ENCODE measurements at places on chromosomes 3 and 15. TPM values are rescaled to one million over a fixed set of nuclear protein-coding genes. Genes with fewer than 3 reads are reported as not detected.

DNA sequence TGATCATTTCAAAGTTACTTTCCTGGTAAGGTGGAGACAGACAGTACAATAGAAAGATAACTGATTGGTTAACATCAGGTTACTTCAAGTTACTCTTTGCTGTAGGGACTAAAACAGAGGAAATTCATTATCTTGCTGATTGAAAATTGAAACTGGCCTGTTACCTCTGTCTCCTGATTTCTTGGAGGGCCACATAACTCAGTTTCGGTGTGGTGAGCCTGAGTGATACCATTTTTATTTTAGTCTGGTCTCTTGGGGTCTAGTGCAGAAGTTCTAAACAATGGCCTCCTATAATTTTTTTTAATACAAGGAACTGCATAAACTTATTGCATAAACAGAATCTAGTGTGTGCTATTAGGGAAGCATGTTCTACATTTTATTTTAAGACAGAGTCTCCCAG is 1.2 kb upstream of the ICE2 start:
- peak overlapping the region; percentile 99 for H3K27ac ChIP-seq
- peaks cover 37% of the 10 kb centered on the region for H3K4me1 ChIP-seq
- DNase-seq = no peak
- peaks cover 3% of the 10 kb centered on the region for H3K36me3 ChIP-seq
- H3K27me3 ChIP-seq = no peaks in the 10 kb centered on the region

The FAM107A gene
- not detected for total RNA-seq

The RHOV gene
- not detected for total RNA-seq

GRCh38 chr3:132135628-132136333 is 101.0 kb upstream of the CPNE4 start:
- no peaks in the 10 kb centered on the region for H3K4me1 ChIP-seq
- H3K27me3 ChIP-seq = peaks cover 10% of the 10 kb centered on the region
- H3K36me3 ChIP-seq = peaks cover 2% of the 10 kb centered on the region
- H3K27ac ChIP-seq = no peak overlapping the region
- DNase-seq = no peak

DNA sequence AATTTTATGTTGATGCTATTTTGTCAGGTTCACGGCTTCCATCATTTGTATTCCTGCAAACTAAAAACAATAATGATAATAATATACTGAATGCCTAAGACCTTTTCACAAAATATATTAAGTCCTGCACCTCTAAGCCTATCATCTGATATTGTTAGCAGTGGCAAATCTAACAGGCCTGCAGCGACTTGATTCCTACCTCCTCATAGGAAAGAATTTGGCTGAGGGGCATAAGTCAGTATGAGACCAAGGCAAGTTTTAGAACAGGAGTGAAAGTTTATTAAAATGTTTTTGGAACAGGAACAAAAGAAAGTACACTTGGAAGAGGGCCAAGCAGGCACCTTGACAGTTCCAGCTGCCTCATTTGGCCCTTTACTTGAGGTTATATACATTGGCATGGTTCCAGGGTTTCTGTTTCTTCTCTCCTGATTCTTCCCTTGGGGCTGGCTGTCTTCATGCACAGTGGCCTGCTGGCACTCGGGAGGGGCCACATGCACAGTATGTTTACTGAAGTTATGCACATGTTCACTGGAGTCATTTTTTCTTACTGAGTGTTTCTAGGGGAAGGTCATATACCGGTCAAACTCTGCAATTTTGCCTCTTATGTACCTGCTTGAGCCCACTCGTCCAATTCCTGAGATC is 418.1 kb downstream of the EPHA6 start:
- H3K4me1 ChIP-seq = no peaks in the 10 kb centered on the region
- H3K27me3 ChIP-seq = no peaks in the 10 kb centered on the region
- DNase-seq = no peak
- H3K4me3 ChIP-seq = no peak overlapping the region
- no peak overlapping the region for H3K27ac ChIP-seq
- H3K36me3 ChIP-seq = no peaks in the 10 kb centered on the region

GRCh38 chr15:74206801-74207281 is 4.3 kb upstream of the STRA6 start:
- peaks cover 6% of the 10 kb centered on the region for H3K36me3 ChIP-seq
- H3K4me3 ChIP-seq = no peak overlapping the region
- peaks cover 75% of the 10 kb centered on the region for H3K27me3 ChIP-seq
- H3K27ac ChIP-seq = no peak overlapping the region
- no peak for DNase-seq

- no peak for DNase-seq
- H3K4me3 ChIP-seq = no peak overlapping the region
- H3K27ac ChIP-seq = no peak overlapping the region
- H3K4me1 ChIP-seq = peaks cover 5% of the 10 kb centered on the region
- H3K36me3 ChIP-seq = no peaks in the 10 kb centered on the region
These were observed 15.0 kb downstream of the XCR1 start for GRCh38 chr3:46012246-46012645.

The FILIP1L gene
- 0.82 TPM for total RNA-seq

The CACNA2D2 gene
- total RNA-seq = 3.5 TPM

The RLBP1 gene
- total RNA-seq = not detected

DNA sequence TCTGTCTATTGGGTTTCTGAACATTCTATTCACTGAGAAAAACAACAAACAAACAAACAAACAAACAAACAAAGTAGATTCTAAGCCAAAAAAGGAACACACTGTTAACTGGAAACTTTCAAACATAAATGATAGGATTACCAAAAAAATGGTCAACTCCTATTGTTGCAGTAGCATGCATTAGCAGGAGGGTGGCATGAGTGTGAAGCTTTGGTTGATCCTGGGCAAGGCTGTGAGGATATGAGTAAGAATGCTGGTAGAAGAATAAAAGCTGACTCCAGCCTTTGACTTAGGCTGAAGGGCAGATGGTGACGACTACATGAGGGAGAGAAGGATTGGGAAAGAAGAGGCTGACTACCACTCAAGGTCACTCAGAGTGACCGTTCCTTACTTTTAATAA is 810.3 kb downstream of the VGLL3 start:
- H3K27me3 ChIP-seq = no peaks in the 10 kb centered on the region
- no peaks in the 10 kb centered on the region for H3K4me1 ChIP-seq
- no peak for DNase-seq
- no peaks in the 10 kb centered on the region for H3K36me3 ChIP-seq

DNA sequence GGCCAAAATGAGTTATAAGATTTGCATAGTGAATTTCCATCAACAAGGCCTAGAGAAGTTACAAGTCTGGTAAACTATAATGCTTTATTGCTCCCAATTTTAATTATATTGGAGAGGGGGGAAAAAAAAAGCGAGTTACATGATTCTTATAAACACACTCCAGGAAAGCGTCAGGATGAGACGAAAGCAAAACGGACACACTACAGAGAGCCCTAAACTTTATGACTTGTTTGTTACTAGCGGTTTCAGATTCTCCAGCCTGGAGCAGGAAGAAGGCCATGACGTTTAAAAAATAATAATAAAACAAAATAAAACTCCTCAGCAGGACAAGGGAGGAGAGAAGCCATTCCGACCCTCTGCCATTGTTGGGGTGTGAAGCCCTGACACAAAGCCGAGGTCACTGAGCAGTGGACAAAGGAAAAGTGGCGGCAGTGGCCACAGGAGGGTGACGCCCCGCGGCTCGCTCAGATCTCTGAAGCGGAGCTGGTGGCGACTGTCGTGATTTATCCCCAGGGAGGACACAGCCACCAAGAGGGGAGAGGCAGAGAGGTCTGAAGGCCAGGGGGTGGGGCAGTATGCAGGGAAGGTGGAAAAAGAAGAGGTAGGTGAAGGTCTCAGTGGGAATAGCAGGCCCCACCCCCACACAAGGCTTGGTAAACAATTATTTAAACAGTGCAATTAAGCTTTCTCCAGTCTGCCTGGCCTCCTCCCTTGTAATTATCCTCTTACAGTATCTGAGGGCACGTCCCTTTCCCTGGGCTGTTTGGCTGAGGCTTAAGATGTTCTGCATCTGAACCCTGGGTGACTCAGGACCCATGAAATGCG is 45.3 kb downstream of the ADAMTS9 start:
- H3K4me1 ChIP-seq = no peaks in the 10 kb centered on the region
- H3K4me3 ChIP-seq = no peak overlapping the region
- no peak overlapping the region for H3K27ac ChIP-seq

- no peaks in the 10 kb centered on the region for H3K4me1 ChIP-seq
- H3K27me3 ChIP-seq = no peaks in the 10 kb centered on the region
- no peak for DNase-seq
These were observed 51.9 kb downstream of the SERPINI1 start for GRCh38 chr3:167787440-167787839.

DNA sequence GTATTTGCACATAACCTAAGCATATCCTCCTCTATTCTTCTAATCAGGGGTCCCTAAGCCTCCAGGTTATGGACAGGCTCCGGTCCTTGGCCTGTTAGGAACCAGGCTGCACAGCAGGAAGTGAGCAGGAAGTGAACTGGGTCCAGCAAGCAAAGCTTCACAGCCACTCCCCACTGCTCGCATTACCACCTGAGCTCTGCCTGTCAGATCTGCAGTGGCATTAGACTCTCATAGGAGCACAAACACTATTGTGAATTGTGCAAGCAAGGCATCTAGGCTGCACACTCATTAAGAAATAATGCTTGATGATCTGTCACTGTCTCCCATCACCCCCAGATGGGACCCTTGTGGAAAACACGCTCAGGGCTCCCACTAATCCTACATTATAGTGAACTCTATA is 9.8 kb downstream of the MSL2 start:
- peaks cover 55% of the 10 kb centered on the region for H3K4me1 ChIP-seq
- no peak for DNase-seq
- H3K36me3 ChIP-seq = no peaks in the 10 kb centered on the region
- no peaks in the 10 kb centered on the region for H3K27me3 ChIP-seq
- H3K27ac ChIP-seq = peak overlapping the region; percentile 37
- peak overlapping the region; percentile 64 for H3K4me3 ChIP-seq

Data from T-helper 17 cell (primary cell).